Fibroblast of lung (primary cell): ENCODE measurements at places on chromosomes 4 and X.
A peak's percentile ranks its signal among the peaks of the same experiment; 100 is the strongest.

DNA sequence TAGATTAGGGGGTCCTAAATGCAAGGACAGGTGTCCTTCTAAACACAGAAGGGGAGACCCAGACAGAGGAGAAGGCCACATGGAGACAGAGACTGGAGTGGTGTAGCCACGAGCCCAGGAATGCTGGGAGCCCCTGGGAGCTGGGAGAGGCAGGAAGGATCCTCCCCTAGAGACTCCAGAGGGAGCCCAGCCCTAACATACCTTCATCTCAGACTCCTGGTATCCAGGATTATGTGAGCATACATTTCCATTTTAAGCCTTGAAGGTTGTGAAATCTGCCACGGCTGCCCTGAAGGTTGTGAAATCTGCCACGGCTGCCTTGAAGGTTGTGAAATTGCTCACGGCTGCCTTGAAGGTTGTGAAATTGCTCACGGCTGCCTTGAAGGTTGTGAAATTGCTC is 148.4 kb downstream of the ASMT start:
- no peaks in the 10 kb centered on the region for H3K27me3 ChIP-seq
- H3K4me3 ChIP-seq: no peak overlapping the region
- H3K4me1 ChIP-seq: no peaks in the 10 kb centered on the region
- H3K36me3 ChIP-seq: no peaks in the 10 kb centered on the region
- H3K27ac ChIP-seq: no peak overlapping the region
- no peak for DNase-seq

DNA sequence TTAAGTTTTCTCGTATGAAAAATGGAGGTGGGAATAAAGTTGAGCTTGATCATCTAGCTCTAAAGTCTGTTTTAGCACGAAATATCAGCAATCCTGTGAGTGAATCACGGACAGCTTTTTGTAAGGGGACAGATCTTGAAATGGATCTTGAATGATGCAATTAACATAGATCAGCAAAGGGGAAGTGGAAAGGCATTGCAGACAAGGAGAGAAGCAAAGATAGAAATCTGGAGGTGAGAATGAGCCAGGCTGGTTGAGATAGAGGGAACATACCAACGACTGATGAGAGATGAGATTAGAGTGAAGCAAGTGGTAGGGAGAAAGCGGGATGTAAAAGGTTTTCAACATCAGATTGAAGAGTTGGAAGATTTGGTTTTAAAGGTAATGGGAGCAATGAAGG is 4.6 kb upstream of the DGKK start:
- no peak overlapping the region for H3K4me3 ChIP-seq
- no peaks in the 10 kb centered on the region for H3K4me1 ChIP-seq
- no peak for DNase-seq
- no peaks in the 10 kb centered on the region for H3K36me3 ChIP-seq
- H3K27ac ChIP-seq: no peak overlapping the region

GRCh38 chr4:8702516-8703400 is 110.2 kb downstream of the CPZ start:
- no peaks in the 10 kb centered on the region for H3K36me3 ChIP-seq
- H3K27me3 ChIP-seq: no peaks in the 10 kb centered on the region
- DNase-seq: no peak
- no peak overlapping the region for H3K4me3 ChIP-seq

DNA sequence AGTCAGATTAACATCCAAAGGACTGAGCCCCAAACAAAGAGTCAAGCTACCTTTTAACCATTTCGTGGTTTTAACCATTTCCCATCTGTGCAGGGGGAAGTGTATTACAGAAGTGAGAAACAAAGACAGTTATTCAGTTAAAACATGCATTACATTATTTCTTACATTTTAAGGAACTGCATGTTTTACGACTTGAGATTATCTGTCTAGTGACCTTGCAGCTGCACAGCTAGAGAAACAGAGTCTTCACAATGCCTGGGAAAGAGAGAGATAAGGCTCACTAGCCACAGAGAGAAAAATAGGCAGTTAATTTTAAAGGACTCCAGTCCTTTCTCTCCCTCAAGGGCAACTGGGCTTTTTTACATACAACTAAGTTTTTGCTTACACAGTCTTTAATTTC is 48.7 kb upstream of the KLHL4 start:
- no peaks in the 10 kb centered on the region for H3K27me3 ChIP-seq
- no peak overlapping the region for H3K27ac ChIP-seq
- H3K4me3 ChIP-seq: no peak overlapping the region

- DNase-seq: no peak
- H3K4me3 ChIP-seq: no peak overlapping the region
- no peaks in the 10 kb centered on the region for H3K36me3 ChIP-seq
- H3K27ac ChIP-seq: no peak overlapping the region
Observed at GRCh38 chr4:27066591-27066990, 205.9 kb downstream of the STIM2 start.

- H3K27ac ChIP-seq: no peak overlapping the region
- no peaks in the 10 kb centered on the region for H3K27me3 ChIP-seq
- no peaks in the 10 kb centered on the region for H3K4me1 ChIP-seq
- H3K36me3 ChIP-seq: no peaks in the 10 kb centered on the region
- DNase-seq: no peak
Observed at GRCh38 chrX:6382284-6382683, 152.6 kb downstream of the VCX3A start.

GRCh38 chr4:8848507-8849265 is 23.0 kb downstream of the HMX1 start:
- no peaks in the 10 kb centered on the region for H3K27me3 ChIP-seq
- no peaks in the 10 kb centered on the region for H3K36me3 ChIP-seq
- H3K4me1 ChIP-seq: no peaks in the 10 kb centered on the region
- no peak for DNase-seq

DNA sequence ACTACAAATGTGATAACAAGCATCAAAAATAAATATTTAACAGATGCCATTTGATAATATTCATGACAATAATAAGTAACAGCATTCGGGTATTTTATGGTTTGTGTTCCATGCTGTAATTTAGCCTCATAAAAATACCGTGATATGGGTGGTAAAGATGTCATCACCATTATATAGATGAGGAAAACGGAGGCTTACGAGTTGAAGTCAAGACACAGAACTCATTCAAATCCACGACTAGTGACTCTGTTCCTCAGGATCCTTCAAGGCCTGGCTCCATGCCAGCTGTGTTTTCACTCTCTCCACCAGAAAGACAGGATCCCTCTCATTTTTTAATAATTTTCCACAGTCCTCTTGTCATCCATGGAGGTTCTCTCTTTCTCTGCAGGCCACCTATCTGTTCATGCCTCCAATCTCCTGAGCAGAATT is 94.5 kb downstream of the APBB2 start:
- H3K36me3 ChIP-seq: no peaks in the 10 kb centered on the region
- no peak overlapping the region for H3K27ac ChIP-seq

DNA sequence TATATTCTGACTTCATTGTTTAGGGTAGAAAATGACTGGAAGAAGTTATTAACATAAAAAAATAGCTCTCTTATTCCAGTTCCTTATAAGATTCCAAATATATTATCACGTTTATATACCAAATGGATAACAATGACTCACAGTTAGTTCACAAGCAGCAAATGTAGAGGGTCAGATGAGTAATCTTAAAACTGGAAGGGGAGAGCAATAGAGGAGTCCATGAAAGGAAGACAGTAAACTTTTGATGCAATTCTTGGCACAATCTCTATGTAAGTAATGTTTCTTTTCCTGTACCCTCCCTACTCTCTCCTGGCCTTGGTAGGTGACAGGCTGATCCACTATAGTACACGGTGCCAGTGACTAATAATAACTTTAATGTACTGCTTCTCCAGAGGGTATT is 259.0 kb upstream of the TRPC5 start:
- H3K27ac ChIP-seq: no peak overlapping the region
- no peaks in the 10 kb centered on the region for H3K4me1 ChIP-seq
- H3K36me3 ChIP-seq: no peaks in the 10 kb centered on the region

DNA sequence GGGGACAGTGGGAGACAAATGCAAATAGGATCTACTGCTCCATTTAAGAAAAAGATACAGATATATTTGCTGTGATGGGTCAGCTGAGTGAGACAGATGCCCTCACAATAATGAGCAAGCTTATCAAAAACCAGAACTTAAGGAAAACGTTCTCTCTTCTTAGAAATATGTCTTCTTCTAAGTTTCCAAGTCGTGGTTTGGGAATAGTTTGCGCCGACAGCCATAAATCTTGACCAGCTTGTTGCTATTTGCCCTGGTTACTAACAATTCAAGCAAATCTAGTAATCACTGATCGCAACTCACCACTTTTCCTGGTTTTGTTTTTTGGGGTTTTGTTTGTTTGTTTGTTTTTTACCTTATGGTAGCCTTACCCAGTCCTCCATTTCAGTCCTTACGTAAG is 67.6 kb upstream of the GUCY1A1 start:
- DNase-seq: no peak
- no peak overlapping the region for H3K27ac ChIP-seq
- no peaks in the 10 kb centered on the region for H3K27me3 ChIP-seq
- H3K4me1 ChIP-seq: peaks cover under 1% of the 10 kb centered on the region
- H3K36me3 ChIP-seq: no peaks in the 10 kb centered on the region

DNA sequence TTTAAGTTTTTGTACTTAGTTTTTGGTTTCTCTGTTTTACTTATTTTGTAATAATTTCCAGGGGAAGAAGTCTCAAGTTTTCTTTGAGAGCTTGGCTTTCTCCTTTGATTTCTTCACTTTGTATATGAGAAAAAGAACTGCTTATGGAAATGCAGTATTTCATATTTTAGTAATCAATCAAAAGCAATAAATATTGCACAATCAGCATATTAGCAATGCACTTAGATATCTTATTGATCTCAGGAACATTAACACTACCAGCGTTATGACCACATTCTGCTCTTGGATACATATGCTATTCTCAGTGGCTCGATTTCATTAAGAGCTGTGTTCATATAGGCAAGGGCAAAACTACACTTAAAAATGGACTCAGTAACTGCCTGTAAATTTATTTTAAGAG is 381.0 kb upstream of the DMD start:
- H3K36me3 ChIP-seq: no peaks in the 10 kb centered on the region
- H3K4me1 ChIP-seq: no peaks in the 10 kb centered on the region
- H3K4me3 ChIP-seq: no peak overlapping the region
- H3K27me3 ChIP-seq: no peaks in the 10 kb centered on the region

DNA sequence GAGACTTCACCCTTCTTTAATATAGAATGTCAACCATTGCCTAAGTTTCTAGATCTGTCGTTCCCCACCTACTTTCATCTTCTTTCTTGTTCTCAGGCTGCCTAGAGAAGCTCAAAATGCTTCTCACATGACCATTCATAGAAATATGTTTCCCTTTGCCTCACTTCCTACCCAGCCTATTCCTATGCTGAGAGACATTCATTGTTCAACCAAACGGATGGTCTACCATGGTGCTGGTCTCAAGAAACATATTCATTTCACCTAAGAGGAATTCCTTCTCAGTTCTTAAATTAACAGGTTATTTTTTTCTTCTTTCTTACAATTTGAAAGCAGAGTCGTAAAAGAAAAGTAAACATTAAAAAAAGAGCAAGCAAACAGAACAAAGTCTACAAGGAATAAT is 20.3 kb upstream of the SLC7A11 start:
- H3K36me3 ChIP-seq: no peaks in the 10 kb centered on the region
- no peak overlapping the region for H3K4me3 ChIP-seq
- H3K27me3 ChIP-seq: no peaks in the 10 kb centered on the region
- no peak for DNase-seq

DNA sequence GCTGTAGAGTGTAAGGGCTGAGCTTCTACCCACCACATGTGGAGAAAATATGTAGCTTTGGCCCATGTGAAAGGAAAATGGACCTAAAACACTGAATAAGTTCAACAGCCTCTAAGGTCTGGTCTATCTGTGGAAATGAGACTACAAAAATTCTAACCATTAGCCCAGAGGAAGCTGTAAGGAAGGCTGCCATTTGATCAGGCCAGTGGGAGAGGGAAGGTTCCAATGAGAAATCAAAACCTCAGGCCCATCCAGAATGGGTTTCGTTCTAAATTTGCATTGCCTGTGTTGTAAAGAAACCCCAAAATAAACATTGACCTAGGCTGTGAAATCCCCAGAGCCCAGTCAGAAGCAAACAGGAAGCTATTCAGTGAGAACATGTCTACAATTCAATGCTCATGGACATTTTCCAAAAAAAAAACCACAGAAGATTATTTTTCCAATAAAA is 320.4 kb upstream of the SLC7A11 start:
- no peaks in the 10 kb centered on the region for H3K27me3 ChIP-seq
- no peaks in the 10 kb centered on the region for H3K4me1 ChIP-seq
- DNase-seq: peak; percentile 74
- no peak overlapping the region for H3K27ac ChIP-seq

- H3K36me3 ChIP-seq: no peaks in the 10 kb centered on the region
- no peaks in the 10 kb centered on the region for H3K27me3 ChIP-seq
- no peak overlapping the region for H3K27ac ChIP-seq
- H3K4me1 ChIP-seq: no peaks in the 10 kb centered on the region
Observed at GRCh38 chrX:123447506-123447905, 263.4 kb downstream of the GRIA3 start.

DNA sequence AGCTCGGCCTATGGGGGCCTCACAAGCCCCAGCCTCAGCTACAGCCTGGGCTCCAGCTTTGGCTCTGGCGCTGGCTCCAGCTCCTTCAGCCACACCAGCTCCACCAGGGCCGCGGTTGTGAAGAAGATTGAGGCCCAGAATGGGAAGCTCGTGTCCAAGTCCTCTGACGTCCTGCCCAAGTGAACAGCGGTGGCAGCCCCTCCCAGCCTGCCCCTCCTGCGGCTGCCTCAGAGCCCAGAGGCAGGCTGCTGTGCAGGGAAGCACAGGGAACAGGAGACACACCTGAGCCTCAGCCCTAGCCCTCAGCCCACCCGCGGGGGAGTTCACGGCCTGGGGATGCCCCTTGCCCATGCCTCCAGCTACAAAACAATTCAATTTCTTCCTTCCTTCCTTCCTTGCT is 75.7 kb upstream of the ZXDA start:
- no peak overlapping the region for H3K27ac ChIP-seq
- H3K36me3 ChIP-seq: no peaks in the 10 kb centered on the region
- H3K4me1 ChIP-seq: no peaks in the 10 kb centered on the region
- no peaks in the 10 kb centered on the region for H3K27me3 ChIP-seq

DNA sequence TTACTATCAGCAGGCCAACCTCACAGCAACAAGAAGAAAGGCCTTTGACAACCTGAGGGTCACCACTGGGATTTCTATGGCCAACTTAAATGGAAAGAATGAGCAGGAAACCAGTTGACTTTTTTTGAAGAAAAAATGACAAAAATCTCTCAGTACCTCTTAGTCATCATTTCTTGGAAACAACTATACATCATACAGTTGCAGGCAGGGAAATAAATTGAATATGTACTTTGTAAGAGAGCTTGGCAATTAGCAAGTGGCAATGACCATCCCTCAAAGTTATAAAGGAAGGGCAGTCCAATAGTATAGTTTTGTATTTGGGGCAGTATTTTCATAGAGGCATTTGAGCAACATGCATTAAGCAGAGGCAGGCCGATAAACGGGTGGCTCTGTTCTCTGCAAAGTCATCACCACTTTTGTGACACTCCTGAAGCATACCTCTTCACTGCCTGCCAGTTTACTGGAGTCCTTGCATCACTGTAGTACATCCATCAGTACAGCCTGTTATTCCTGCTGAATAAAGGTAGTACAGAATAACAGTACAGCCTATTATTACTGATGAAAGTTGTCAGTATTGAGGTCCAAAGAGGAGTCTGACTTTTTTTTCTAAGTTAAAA is 83.3 kb upstream of the AMELX start:
- H3K27ac ChIP-seq: no peak overlapping the region
- peaks cover 3% of the 10 kb centered on the region for H3K4me1 ChIP-seq
- H3K36me3 ChIP-seq: no peaks in the 10 kb centered on the region
- H3K27me3 ChIP-seq: no peaks in the 10 kb centered on the region

GRCh38 chr4:168059251-168059650 is 33.1 kb upstream of the ANXA10 start:
- peak; percentile 76 for DNase-seq
- H3K4me1 ChIP-seq: no peaks in the 10 kb centered on the region
- no peaks in the 10 kb centered on the region for H3K27me3 ChIP-seq
- no peak overlapping the region for H3K4me3 ChIP-seq
